ENCODE measurements at places on chromosomes 2 and 18.

GRCh38 chr2:20094142-20094755, 42.8 kb upstream of the LAPTM4A start:
- no peak for DNase-seq

DNA sequence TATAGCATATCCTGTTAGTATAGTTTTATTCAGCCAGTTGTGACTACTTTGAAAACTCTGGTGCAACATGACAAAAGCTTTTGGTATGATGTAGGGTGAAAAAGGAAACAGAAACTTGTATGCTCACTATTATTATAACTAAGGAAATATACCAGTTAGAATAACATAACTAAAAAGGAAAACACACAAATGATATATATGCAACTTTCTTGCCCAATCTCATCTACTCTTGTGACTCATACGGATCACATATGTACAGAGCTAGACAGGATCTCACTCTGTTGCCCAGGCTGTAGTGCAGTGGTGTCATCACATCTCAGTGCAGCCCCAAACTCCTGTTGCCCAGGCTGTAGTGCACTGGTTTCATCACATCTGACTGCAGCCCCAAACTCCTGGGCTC, 12.4 kb upstream of the TLK1 start:
- DNase-seq = peak; percentile 85

GRCh38 chr2:172596776-172597175, 40.9 kb downstream of the PDK1 start:
- DNase-seq = no peak

GRCh38 chr2:176111309-176111663, 4.2 kb downstream of the HOXD11 start:
- peak; percentile 60 for DNase-seq

- DNase-seq = peak; percentile 47
Observed at GRCh38 chr2:217445723-217446122, 557.1 kb downstream of the TNS1 start.

DNA sequence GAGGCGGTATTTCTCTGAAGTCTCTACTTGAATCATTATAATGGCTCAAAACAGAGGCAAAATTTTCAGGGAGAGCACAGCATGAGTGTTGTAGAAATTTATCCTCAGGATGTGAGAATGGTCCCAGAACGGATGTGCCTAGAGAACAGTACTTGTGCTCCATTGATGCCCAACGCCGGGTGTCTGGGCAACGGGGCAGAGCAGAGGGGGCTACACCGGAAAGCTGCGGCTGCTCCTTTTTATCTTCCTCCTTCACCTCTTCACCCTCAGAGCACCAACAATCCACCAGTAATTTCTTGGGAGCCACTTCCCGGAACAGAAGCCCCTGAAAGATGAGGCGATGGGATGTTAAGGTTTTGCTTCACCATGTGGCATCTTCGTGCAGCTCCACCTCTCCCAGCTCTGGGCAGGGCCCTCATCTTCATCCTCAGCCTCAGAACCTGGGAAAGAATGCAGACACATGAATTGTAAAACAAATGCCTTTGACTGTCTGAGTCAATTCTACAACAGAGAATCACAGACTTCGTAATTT, 71.5 kb downstream of the PTGR3 start:
- DNase-seq = no peak

GRCh38 chr2:136233298-136233697, 115.3 kb upstream of the CXCR4 start:
- no peak for DNase-seq

DNA sequence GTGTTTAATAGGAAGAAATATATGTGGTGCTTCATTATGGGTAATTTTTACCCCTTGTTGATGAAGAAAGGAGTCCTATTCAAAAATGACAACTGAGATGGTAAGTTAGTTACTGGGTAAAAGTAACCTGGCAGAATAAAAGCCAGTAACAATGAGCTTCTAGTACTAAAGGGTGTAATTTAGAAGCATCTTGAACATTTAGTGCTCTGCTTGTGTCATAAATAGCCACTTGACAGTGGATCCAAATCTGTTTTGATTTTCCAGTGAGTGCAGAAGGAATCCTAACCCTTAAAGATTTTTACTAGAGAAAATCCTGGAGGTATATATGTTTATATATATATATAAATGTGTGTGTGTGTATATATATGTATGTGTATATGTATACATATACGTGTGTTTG, 15.1 kb downstream of the COMMD1 start:
- DNase-seq = no peak

- peak; percentile 90 for DNase-seq
Observed at GRCh38 chr2:238239863-238240756, at the start of gene HES6. TSS of gene HES6 (minus strand) at chr2:238240038. CDS start at chr2:238239905, 133 bp downstream.

GRCh38 chr2:109162999-109163398, 34.0 kb downstream of the SH3RF3 start:
- DNase-seq = peak; percentile 87

DNA sequence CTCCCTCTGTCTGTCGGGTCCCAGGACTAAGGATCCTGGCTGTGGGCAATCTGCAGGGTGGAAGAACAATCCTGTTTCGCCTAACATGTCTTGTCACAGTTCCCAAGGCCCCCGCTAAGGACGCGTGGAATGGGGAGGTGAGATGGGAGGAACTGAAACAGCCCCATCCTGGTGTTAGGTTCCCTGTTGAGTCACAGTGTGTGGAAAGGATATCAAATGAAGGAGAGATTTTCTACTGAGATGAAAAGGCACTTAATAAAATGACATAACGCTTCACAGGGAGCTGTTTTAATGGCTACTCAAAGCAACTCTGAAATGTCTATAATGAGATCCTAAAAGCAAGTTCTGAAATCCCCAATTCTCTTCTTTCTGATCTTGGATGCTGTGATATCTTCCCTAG, 52.5 kb downstream of the RAB31 start:
- DNase-seq = peak; percentile 12

- DNase-seq = no peak
Observed at GRCh38 chr2:227707390-227707789, 10.4 kb downstream of the SLC19A3 start.

GRCh38 chr2:237359894-237360780, 53.8 kb downstream of the COL6A3 start:
- no peak for DNase-seq

- DNase-seq = no peak
Observed at GRCh38 chr2:200431996-200432705, 77.7 kb downstream of the KCTD18 start.

GRCh38 chr2:165745916-165746315, 48.1 kb downstream of the GALNT3 start:
- no peak for DNase-seq

DNA sequence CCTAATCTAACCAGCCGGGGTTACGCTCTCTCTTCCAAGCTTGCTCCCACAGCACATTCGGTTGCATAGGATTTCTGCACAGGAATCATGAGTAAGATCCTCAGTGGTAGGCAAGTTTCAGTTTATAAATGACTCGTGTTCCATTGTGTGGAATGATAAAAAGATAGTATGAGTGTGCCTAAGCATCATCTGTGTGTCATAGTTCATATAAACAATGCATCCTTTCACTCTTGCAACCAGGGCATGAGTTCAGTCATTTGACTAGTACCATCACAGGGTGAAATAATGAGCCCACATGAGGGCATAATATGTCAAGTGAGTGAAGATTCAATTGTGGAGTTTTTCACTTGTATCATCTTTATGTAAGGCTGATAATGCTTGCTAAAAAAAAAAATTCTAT, 417.1 kb upstream of the CDH2 start:
- no peak for DNase-seq

GRCh38 chr2:101655702-101656422, 41.6 kb upstream of the MAP4K4 start:
- DNase-seq = no peak

- no peak for DNase-seq
Observed at GRCh38 chr2:207038299-207038698, 99.0 kb downstream of the CPO start.

DNA sequence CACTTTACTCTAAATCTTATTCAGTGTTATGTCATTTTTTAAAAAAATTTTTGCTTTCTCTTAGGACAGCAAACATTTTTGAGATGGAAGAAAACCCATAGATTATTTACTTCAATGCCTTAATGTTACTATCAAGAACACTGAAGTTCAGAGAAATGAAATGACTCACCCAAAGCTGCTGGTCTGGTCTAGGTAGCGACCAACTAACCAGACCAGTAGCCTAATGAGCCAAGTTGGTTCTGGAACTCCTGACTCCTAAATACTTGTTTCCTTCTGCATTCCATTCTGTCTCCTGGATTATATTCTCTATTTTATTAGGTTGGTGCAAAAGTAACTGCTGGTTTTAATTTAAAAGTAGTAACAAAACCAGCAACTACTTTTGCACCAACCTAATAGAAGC, 35.4 kb downstream of the SLC8A1 start:
- DNase-seq = peak; percentile 37

DNA sequence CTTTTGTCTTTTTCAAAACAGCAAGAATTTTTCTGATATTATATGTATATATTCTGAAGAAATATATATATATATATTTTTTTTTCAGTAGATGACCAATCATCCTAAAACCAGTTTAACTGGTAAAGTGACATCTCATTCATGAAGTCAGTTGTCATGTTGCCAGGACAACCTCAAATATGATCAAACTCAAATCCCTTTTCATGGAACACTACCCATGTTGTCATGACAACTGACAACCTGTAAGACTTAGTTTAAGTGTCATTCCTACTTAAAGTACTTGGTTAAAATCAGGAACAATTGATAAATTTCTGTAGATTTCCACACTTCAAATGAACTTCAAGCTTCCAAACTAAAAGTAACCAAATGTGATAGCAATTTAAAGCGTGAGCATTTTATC, 101.8 kb upstream of the ERBB4 start:
- no peak for DNase-seq

- peak; percentile 87 for DNase-seq
Observed at GRCh38 chr2:215554689-215555498, 119.0 kb upstream of the FN1 start.

DNA sequence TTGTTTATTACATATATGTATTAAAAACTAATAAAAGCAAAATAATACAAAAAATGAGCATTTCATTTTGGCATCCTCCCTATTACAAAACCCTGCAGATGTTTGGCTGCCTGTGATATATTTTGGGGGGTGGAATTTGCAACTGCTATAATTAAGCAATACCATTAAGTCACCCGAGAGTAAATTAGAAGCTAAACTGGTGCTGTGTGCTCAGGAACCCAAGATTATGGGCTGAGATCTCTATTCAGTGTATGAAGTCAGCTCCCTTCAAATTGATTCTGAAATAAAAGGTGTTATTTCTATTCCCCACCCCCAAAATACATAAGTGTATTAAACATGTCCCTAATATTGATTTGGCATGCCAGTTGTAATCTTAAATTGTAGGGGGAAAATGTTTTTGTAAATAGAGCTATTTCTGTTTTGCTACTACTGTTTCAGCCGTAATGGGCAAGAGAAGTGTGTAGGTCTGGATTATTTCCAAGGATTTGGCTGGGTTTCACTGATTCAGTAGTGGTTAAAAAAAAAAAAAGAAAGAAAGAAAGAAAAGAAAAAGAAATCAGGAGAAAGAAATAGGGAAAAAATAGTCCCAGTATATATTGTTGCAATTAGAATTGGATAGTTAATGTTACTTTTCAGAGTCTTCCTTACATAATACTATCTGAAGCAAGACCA, 110.9 kb downstream of the SS18 start:
- DNase-seq = no peak

DNA sequence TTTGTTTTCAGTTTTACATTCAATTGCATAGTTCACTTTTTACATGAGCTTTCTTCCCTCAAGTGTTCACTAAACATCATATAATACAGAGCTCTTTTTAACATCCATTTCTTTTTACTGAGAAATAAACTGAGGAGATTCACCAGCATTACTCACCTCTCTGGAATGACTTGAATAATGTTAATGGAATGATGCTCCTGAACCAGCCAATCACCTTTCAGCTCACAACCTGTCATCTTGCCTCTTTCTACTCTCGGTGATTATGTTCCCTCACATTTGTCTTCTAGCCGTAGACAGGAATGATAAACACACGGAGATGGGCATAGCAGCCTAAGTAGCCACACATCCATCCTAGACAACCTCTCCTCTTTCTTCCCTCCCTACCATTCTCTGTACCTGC, 301.7 kb downstream of the PAX3 start:
- DNase-seq = peak; percentile 59

DNA sequence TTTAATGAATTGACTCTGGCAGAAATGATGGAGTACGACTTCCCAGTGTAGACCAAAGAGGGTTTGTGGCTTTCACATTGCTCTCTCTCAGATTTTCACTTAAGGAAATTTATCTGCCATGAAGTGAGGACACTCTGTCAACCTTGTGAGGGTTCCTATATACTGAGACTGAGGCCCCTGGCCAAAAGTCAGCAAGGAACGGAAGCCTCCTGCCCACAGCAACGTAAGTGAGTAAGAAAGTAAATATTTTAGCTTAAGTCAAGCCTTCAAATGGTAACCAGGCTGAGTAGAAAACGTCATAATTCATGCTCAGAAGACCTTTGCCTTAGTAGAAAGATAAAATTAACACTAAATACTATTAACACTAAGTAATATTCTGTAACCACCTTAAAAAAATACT, 1080.5 kb upstream of the ACVR2A start:
- DNase-seq = no peak

DNA sequence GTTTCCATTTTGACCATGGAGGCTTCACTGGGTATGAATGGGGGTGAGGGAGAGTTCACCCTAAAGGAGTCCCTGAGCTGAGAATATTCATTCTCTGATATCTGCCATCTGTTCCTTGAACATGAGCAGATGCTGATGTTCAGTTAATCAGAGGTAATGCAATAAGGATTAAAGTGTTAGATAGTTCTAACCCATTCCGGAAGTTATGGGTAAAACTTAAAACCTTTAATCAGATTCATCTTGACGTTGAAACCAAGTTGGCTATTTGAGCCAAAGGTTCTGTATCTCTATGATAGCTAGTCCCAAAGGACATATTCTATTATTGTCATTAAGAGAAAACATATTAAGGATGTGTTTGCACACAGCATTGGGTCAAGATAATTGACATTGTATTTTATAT, 268.9 kb downstream of the PLCL1 start:
- DNase-seq = no peak

DNA sequence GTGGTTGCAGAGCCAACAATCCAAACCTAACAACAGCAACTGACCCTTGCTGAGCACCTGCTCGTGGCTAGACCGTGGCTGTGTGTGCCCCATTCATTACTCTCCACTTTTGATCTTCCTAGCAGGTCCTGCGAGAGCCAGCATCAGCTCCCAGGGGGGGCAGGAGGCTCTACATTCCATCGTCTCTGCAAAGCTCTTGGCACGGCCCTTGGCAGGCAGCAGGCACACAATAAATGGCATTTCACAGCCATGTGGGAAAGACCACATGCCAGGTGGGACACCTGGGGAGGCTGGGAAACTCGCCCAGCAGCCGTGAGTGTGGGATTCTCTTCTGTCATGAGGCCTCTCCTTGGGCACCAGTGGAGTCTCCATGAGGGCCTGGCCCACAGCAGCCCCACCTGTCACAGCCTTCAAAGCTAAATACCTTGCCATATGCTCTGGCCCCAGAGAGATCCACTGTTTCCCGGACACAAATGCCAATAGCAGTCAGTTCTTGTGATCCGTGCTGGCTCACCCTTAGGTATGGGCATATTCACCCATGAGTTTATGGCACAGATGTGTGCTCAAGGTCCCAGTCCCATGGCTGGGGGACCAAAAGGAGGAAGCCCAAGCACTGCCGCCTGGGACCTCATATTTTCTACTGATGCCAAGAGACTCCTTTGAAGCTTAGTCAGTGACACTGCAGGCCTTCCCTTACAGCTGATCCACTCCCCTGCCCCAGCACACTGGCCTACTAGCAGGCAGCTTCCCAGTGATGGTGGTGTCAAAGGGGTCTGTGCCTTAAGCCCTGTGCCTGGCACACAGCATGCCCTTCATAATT, 6.8 kb upstream of the TEX51 start:
- no peak for DNase-seq

- no peak for DNase-seq
Observed at GRCh38 chr18:52342456-52342855, 2.5 kb downstream of the DCC start.

- DNase-seq = peak; percentile 80
Observed at GRCh38 chr2:102278720-102279390, 32.5 kb upstream of the IL1RL1 start.
